ENCODE measurements at places on chromosomes 3 and 15. TPM values are rescaled to one million over a fixed set of nuclear protein-coding genes. Genes with fewer than 3 reads are reported as not detected.

- no peak overlapping the region for H3K4me3 ChIP-seq
- H3K4me1 ChIP-seq, result no peaks in the 10 kb centered on the region
- H3K27me3 ChIP-seq, result no peaks in the 10 kb centered on the region
- H3K36me3 ChIP-seq, result peaks cover 5% of the 10 kb centered on the region
Measured at GRCh38 chr3:81624756-81625155, 136.7 kb downstream of the GBE1 start.

ATP13A5 gene
- not detected for total RNA-seq

DNA sequence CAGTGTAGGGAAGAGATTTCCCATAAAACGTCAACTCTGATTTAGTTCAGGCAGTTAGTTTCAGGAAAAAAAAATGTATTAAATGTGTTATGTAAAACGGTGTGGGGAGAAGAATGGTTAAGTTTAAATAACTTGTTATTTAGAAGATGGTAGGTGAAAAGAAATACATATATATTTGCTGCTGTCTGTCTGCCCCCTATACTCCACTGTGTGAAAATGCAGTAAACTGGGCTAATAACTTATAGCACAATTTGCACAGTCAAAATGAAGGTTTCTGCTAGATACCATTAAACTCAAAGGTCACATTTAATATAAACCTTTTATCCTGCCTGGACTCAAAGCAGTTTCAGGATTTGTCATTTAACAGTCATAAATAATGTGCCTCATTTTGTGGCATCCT lies 515.0 kb downstream of the FGF12 start:
- H3K36me3 ChIP-seq, result no peaks in the 10 kb centered on the region
- H3K27ac ChIP-seq, result no peak overlapping the region
- no peak overlapping the region for H3K4me3 ChIP-seq
- no peaks in the 10 kb centered on the region for H3K27me3 ChIP-seq
- no peaks in the 10 kb centered on the region for H3K4me1 ChIP-seq

WDR53 gene
- 16.2 TPM for total RNA-seq

C3orf18 gene
- total RNA-seq, result 41.3 TPM

DNA sequence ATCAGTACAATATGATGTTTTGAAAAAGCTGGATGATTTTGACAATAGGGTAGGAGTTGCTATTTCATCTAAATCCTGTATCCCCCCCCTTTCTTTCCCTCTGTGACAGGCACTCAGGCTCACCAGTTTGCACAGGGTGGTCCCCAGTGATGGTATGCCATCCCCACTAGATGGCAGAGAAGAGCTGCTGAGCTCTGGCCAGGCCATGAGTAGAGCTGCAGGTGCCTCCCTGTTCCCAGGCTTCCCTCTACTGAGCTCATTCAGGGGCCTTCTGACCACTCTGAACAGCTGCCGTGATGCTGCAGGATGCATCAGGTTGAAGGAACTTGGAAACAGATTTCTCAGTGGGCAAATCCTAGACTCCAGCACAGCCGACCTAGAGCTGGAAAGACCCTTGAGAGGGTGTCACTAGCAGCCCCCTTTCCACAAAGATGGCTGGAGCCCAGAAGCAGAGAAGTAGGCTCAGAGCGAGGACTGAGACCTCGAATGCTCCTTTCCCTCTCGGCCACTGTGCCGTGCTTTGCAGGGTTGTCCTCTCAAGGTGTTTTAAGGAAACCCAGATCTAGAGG lies 45.1 kb downstream of the EFCAB12 start:
- H3K27ac ChIP-seq, result no peak overlapping the region
- no peaks in the 10 kb centered on the region for H3K27me3 ChIP-seq
- peaks cover 15% of the 10 kb centered on the region for H3K36me3 ChIP-seq
- no peak overlapping the region for H3K4me3 ChIP-seq
